ENCODE measurements at places on chromosomes 1 and 21.

GRCh38 chr1:225378880-225379279, 49.0 kb downstream of the LBR start:
- DNase-seq, result no peak

- DNase-seq, result no peak
Measured at GRCh38 chr1:233844692-233845091, 59.8 kb upstream of the SLC35F3 start.

DNA sequence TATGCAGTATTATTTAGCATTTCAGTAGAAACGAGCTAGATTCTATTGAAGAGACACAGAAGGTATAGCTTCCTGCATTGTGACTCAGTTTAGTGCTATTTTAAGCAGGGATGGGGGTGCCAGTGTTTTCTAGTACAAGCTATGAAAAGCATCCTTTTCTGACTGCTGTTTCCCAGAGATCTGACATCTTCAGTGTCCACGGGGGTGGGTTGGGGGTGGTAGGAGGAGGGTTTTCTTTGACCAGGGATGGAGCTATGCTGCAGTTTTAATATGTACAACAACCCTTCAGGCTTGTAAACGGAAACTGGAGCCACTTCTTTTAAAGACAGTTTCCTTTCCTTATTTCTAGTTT, 2.7 kb upstream of the NEGR1 start:
- DNase-seq, result no peak

GRCh38 chr1:17922833-17923232, 167.7 kb downstream of the ACTL8 start:
- no peak for DNase-seq

- DNase-seq, result no peak
Measured at GRCh38 chr1:98661544-98662355, at the start of gene SNX7. Gene SNX7, plus strand, starts transcription at chr1:98661721. Its CDS starts 11 bp downstream, at chr1:98661732.

DNA sequence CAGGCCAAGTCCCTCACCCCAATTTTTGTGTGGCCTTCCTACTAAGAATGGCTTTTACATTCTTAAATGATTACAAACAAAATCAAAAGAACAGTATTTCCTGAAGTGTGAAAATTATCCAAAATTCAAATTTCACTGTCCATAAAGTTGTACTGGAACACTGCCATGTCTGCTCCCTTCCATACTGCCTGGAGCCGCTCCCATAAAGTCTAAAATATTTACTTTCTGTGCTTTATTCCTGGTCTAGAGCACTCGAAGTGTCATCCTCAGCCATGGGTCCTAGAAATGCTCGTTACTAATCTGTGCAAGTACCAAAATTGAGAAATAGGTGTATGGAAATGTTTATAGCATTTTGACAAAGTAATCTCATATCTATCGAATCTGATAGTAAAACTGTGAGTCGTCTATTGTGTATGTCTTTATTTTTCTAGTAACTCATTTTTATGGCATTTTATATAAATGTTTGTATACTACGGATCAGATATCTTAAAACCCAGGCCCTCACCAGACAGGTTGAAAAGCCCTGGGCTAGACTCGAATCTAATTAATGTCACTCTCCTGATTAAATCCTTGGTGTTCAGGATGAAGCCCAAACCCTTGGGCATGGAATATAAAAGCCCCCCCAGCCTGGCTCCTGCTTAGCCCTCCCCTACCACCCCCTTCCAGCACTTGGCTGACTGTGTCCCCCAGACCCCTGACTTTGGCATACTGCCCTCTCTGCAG, 4.9 kb downstream of the LBR start:
- DNase-seq, result no peak

DNA sequence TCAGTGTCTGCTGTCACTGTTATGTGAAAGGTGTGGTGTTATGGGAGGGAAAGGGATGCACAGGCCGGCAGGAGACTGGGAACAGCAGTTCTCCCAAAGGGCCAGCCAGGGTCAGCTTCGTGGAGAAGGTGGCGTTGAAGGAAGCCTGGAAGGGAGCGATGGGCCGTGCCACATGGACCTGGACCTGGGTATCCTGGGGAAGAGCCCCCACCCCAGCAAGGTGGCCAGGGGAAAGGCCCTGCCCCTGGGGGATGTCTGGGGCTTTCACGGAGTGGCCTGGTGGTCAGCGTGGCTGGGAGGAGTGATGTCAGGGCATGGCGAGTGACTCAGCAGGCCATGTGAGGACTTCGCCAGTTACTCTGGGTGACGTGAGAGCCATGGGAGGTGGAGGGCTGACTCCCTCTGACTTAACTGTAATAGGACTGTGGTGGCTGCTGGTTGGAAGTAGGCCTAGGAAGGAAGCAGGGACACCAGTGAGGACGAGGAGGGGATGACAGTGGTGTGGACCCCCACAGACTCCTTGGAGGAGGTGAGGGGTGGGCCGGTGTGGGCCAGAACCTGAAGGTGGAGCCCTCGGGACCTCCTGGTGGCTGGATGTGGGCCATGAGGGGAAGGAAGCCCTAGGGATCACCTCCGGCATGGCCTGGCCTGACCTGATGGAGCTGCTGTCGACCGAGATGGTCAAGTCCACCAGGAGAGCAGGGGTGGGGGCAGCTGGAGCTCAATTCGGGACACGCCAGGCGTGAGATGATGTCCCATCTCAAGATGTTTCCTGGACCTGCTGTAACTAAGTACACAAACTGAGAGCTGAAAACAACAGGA, 54.5 kb downstream of the BACE2 start:
- DNase-seq, result no peak

DNA sequence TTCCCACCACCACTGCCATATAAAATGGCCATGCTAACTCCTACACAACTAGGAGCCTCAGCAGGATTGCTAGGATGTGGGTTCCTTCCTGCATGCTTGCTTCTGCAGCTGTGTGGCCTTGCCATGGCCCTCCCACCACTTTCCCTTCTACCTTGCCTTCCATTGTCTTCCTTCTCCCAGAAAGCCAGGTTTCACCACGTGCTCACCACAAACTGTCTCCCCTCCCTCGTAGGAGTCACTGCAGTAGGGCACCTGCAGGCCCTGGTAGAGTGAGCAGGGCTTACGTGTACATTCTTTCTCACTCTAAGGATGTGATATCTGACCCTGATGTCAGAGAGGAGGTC, 3.7 kb downstream of the C1orf226 start:
- DNase-seq, result no peak

GRCh38 chr1:57819893-57820292, 396.0 kb upstream of the DAB1 start:
- no peak for DNase-seq
